NCI-H82 (cell line): ENCODE measurements at places on chromosomes 3 and 15.

DNA sequence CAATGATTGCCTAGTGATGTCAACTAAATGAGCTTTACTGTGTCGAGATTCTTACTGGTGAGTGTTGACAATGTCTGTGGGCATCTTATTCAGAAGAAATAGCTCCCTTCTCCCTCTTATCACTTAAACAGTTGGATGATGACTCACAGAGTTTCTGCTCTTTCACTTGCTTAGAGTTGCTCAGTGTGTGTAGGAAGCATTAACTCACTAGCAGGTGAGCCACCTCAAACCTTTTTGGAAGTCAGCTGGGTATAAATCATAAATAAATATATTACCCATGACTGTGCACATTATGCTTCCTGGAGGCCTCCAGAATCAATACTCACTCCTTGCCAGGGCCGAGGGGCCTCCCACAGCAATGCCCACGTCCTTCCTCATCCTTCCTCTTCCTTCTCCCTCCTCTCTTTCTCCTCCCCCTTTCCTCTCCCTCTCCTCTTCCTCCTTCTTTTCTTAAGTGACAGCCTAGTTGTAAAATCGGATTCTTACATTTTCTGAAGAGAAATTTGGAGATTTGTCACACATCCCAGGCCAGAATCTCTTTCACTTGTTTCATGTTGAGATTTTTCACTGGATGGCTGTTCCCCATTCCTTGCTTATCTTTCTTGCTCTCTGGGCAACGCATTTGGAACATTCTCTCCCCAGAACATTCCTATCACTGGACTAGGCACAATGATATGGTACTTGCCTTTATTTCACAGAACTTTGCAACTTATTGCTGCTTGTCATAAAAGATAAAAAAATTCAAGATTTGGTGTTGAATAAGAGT lies 17.5 kb downstream of the SHC4 start:
- DNase-seq, result no peak

DNA sequence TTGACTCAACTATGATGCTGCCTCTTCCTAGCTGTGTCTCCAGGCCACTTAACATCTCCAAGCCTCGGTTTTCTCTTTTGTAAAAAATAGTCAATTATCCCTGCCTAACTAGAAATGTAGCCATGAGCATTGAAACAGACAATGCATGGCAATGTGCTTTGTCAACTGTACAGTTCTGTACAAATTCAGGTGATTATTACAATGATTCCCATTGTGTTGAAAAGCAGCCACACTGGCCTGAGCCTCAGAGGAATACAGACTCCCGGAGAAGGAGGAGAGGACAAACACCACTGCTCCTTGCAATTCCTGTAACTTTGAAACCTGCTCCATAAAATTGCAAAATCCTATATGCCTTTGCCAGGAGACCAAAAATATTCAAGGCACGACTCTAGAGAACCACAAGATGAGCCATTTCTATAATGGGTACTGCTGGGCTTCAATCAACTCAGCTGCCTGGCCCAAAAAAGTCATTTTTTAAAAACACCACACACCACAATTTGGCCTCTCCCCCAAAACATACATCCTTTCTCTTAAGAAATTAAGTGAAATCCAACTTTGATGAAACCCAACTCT lies 28.6 kb downstream of the DAPK2 start:
- DNase-seq, result no peak

DNA sequence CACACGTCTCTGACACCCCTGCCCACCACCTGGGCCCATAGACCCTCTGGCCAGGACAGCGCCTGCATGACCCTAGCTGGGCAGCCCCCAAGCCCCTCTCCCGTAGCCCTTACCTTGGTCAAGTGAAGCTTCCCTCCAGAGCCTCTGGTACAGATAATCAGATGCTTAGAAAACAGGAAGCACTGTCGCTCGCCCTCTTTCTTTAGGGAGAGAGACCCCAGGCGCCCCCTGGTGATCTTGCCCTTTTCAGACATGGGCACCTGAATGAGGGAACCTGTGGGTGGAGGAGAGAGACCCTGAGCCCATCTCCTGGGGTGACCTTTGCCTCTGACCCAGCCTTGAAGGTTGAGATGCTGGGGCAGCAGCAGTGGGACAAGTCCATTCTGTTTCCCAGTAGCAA lies 65.4 kb downstream of the RASGRF1 start:
- peak; percentile 60 for DNase-seq

- DNase-seq, result no peak
Measured at GRCh38 chr3:170270282-170270881, 48.2 kb downstream of the PRKCI start.

- peak; percentile 64 for DNase-seq
Measured at GRCh38 chr15:89912674-89913396, at the start of gene ARPIN. Gene ARPIN, minus strand, starts transcription at chr15:89912952. Its CDS starts 117 bp downstream, at chr15:89912835.

DNA sequence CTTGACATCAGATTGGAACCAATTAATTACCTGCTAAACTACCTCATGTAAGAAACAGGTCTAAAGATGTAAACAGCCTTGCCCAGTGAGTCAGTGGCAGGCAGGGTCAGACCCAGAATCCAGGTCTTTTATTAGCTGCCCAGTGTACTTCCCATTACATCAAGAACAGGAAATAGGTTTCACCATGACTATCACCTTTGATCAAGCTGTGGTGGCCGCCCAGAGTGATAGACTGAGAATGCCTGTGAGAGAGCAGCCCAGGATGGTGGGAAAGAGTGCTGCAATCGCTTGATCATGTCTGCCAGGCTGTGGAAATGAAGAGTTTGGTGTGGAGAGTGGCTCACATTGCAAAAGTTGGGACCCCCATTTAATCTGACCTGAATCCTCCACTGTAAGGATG lies 61.3 kb upstream of the PIAS1 start:
- DNase-seq, result no peak

- DNase-seq, result peak; percentile 100
Measured at GRCh38 chr15:77097248-77097721, 26.4 kb upstream of the TSPAN3 start.

- DNase-seq, result no peak
Measured at GRCh38 chr15:63884953-63885352, 51.2 kb upstream of the HERC1 start.

GRCh38 chr3:190380184-190380583 lies 7.8 kb upstream of the CLDN16 start:
- no peak for DNase-seq

DNA sequence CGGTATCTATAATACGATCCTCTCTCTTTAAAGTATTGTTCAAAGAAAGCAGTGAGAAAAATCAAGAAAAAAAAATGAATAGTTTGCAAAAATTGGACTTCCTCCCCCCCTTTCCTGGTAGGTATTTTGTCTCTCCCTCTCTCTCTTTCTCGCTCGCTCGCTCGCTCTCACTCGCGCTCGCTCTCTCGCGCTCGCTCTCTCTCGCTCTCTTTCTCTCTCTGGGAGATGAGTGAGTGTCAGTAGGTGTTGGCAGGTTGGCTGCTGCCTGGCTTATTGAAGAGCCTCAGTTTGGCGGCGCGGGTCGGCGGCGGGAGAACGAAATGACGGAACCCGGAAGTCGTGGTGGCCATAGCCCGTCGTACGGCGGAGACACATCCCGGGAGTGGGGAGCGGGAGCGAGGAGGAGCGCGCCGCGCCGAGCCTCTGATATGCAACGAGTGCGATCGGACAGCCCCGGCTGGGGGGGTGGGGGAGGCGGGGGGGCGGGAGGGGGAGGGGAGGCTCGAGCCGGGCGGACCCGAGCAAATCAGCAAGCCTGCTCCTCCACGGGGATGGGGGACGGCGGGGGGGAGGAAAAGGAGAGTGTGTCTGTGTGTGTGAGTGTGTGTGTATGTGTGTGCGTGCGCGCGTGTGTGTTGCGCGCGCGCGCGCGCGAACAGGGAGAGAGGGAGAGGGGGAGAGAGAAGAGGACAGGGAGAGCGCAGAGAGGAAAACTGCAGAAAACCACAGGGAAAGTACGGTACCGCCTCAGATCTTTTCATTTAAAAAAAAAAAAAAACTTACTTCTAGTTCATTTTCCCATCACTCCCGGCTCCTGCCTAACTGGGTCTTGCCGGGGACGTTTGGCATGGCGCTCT lies at the start of gene MEIS2:
Gene MEIS2 (minus strand): TSS at position 441 of the 857 bp plus-strand sequence. CDS start 1,083 bp downstream, outside the sequence.
- peak; percentile 97 for DNase-seq

DNA sequence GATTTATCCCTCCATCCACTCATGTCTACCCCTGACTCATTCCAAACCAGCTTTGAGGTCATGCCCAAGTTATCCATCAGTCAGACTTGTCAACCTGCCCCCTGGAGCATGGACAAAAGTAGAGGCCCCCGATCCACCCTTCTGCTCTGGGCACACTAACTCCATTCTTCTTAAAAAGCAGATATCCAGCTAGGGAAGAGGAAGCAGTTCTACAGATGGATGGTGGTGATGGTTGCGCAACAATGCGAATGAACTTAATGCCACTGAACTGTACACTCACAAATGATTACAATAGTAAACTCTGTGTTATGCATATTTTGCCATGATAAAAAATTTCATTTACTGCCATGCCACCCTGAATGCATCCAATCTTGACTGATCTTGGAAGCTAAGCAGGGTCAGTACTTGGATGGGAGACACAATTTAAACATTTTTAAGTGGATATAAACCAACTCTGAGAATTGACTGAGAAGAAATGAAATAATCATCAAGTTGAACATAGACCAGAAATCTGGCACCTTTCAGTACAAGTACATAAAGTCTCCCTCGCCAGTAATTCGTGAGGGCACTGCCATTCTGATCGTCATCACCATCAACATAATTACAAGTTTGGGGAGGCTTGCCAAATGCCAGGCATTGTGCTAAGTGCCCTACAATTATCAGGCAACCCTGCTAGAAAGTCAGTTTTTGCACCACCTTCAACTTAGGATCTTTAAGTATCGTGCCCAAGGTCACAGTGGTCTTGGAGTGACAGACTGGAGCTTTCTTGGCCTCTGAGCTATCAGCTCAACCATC lies 124.8 kb downstream of the ATP10A start:
- no peak for DNase-seq

DNA sequence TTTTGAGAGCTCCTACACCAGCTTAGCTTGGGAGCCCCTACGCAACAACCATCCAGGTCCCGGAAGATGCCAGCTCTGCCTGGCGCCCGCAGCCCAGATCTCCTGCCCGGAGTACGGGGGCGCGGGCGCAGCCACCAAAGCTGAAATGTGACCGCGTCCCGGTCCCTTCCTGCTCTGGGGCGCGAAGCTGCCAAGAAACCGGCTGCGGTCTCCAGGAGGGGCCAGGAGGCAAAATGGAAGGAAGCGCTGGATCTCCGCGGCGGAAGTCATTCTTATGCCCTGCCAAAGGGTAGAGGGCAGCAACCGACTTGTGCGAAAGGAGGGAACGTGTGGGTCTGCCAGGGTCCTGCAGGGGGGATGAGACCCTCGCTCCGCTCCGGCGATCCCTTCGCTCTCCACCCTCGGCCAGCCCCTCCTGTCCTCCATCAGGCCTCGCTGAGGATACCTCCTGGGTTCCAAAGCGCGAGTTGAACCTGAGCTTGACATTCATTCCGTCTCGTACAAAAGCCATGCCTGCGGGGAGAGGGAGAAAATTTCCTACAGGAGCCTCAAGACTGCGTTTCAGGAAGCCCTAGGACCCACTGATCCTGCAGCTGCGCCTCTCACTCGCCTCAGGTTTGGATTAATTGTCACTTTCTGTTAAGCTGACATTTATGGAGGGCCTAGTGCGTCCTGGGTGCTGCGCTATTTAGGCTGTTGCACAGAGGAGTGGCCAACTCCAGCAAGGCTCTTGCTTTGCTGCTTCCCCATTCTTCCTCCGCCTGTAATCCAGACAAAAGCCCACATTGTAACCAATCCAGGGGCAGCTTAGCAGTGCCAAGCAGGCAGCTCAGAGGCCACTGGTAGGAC lies 98.3 kb upstream of the VGLL3 start:
- DNase-seq, result peak; percentile 62

GRCh38 chr3:174325834-174326700 lies 533.1 kb upstream of the NAALADL2 start:
- no peak for DNase-seq

GRCh38 chr3:160784853-160785252 lies 28.8 kb downstream of the PPM1L start:
- no peak for DNase-seq

DNA sequence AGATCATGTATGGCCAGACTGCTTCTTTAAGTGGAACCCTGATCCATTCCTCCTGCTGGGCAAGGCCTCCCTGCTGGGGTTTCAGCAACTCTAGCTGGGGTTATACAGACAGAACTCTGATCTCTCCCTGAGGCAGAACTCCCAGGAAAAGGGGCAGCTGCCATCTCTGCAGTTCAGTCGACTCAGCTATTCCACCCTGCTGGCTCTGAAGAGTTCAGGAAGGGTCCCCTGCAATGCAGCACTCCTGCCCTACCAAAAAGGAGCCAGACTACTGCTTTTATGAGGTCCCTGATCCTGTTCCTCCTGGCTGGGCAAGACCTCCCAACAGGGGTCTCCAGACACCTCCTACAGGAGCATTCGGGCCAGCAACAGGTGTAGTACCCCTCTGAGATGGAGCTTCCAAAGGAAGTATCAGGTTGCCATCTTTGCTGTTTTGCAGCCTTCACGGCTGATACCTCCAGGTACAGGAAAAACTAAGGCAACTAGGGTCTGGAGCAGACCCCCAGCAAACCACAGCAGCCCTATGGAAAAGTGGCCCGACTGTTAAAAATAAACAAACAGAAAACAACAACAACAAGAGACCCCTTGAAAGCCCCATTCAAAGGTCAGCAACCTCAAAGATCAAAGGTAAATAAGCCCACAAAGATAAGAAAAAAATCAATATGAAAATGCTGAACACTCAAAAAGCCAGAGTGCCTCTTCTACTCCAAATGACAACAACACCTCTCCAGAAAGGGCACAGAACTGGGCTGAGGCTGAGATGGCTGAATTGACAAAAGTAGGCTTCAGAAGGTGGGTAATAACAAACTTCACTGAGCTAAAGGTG lies 14.2 kb upstream of the CP start:
- DNase-seq, result no peak

GRCh38 chr3:188316021-188316722 lies 162.2 kb downstream of the LPP start:
- DNase-seq, result no peak

DNA sequence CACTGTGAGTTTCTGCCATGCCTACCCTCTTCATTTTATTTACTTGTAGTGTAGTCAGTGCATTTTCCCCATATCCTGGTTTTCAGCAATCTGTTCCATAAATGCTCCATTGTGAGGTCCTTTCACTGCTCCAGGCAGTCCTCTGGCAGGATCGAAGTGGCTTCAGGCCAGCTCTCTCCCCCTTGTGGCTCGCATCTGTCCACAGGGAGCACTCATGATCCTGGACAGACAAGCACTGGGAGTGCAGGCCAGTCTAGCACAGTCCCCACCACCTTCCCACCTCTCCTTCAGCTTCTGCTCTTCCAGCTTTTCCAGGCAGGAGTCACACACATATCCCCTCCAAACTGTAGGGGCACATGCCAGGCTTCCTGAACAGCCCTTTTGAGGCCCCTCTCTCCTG lies 173.6 kb downstream of the PPM1L start:
- peak; percentile 51 for DNase-seq
